ENCODE measurements at places on chromosomes 12 and 14.

- DNase-seq: peak; percentile 49
Measured at GRCh38 chr12:121536899-121537813, 43.7 kb downstream of the KDM2B start.

DNA sequence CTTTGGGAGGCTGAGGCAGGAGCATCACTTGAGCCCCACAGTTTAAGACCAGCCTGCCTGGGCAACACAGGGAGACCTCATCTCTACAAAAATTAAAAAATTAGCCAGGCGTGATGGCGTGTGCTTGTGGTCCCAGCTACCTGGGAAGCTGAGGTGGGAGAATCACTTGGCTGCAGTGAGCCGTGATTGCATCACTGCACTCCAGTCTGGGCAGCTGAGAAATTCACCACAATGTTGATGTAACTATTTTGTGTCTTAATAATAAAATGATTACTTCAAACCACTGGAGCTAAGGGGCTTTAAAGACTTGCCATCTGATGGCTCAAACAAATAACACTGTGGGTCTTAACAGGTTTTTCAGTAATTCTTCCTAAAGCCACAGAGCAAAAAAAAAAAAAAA is 10.8 kb downstream of the ERH start:
- DNase-seq: no peak

GRCh38 chr14:33432407-33433023 is 493.8 kb downstream of the NPAS3 start:
- DNase-seq: no peak

- no peak for DNase-seq
Measured at GRCh38 chr12:39830171-39830570, 210.6 kb upstream of the ABCD2 start.

DNA sequence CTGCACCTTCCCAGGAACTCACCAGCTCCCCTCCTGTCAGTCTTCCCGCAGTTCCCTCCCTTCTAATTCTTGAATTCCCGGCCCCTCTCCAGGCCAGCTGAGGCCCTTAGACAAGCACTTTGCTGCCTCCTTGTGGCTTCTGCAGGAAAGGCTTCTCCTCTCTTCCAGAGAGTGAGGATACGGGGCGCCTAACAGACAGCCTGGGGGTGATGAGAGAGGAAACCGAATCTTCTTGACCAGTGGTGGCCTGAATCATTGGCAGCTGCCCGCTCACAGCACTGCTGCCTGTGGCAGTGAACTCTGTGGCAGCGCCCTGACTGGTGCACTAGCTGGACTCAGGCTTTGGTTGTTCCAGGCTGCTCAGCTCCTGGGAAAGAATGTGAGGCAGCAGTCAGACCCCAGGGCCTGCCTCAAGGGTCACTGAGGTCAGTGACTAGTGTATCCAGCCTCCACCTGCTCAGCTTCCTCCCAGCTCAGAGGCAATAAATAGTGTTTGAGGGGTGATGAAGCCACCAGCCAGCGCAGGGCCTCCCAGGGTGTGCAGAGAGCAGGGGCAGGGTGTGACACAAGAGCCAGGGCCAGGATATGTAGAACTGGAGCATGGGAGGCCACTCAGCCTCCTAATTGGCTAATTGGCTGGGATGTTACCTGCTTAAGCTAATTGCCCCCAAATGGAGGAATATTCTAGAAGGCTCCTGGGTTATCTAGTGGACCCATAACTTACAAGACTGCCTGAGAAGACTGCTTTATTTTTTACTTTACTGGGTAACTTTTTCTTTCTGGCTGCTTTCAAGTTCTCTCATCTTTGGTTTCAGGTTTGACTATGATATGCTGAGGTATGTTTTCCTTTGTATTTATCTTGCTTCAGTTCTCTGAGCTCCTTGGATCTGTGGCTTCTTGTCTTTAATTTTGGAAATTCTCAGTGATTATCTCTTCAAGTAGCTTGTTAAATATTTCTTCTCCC is 12.9 kb upstream of the MCRS1 start:
- DNase-seq: peak; percentile 40

- peak; percentile 63 for DNase-seq
Measured at GRCh38 chr14:70821584-70822529, 12.5 kb upstream of the MAP3K9 start.

DNA sequence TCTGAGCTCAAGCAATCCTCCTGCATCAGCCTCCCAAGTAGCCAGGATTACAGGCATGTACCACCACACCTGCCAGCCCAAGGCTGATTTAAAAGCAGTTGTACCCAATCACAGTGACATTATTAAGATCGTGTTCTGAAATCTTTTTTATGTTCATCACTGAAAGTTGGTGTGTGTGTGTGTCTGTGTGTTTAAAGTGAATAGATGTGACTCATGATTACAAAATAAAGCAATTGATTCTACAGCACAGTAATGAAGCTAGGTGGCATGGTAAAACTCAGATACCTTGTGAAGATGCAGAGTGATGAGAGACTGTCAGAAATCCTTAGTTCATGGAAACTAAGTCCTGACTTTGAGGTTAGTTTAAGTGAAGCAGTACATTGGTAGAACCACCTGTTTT is 74.2 kb upstream of the ATP2B1 start:
- no peak for DNase-seq

GRCh38 chr12:53300187-53300586 is 692 bp downstream of the MYG1 start:
- peak; percentile 8 for DNase-seq

- DNase-seq: no peak
Measured at GRCh38 chr14:22547313-22547947, 41.6 kb downstream of the DAD1 start.

DNA sequence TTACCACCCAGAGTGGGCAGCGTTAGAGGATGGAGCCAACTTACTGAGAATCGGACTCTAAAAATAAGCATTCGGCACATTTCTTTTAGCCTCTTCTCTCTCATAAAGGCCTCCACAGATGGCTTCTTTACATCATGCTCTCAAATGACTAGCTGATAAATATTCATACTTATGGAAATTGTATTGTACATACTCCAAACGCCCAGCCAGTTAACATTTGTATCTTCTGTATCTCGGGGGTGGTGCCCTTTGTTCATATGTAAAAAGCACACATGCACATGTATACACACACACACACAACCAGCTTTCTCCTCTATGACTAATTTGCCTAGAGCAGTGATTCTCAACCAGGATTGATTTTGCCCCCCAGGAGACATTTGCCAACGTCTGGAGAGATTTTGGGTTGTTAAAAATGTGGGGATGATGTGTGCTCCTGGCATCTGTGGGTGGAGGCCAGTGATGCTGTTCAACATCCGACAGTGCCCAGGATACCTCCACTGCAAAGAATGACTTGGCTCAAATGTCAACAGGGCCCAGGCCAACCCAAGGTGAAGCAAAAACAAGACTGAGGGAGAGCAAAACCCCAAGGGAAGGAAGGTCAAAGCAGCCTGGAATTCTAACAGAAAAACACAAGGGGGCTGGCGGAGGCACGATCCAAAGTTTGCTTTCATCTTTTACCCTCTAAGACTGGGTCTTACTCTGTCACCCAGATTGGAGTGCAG is 15.2 kb upstream of the CDK2AP1 start:
- no peak for DNase-seq

DNA sequence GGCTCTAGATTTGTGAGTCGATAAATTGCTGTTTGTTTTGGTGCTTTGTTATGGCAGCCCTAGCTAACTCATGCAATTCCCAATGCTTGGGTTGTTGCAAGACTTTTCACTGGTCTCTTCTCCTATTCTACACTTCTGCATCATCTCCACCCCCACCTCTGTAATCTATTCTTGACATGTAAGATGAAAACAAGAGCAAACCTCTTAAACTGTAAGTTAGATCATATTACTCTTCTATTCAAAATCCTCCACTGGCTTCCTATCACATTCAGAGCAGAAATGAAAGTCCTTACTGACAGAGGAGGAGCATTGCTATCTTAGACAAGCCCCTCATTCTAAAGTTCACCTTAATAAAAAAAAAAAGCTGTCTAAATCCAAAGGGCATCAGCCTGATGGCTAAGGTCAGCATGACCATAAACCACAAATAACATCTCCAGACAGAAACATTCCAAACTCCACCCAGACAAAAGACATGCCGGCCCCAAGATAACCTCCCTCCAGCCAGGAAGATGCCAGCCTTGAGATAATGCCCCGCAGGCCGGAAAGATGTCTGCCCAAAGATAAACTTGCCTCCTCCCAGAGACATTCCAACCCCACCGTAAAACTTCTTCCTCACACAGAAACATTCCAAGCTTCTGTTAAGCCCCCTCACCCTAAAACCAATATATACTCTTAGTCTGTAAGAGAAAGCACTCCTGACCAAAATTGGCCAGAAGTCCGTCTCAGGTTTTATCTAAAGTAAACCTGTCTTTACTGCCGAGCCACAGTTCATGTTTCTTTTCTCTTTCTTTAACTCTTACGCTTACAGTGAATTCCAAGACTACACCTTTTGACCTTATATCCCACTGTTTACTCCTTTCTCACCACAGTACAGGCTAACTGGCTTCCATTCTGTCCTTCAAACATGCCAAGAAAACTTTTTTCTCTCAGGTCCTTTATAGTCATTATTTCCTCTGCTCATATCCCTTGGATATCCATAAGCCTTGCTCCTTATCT is 308.9 kb downstream of the KCNH5 start:
- no peak for DNase-seq

GRCh38 chr12:28497889-28498411 is 307.7 kb downstream of the CCDC91 start:
- DNase-seq: no peak

- no peak for DNase-seq
Measured at GRCh38 chr12:112169161-112169872, 44.0 kb downstream of the TRAFD1 start.

- no peak for DNase-seq
Measured at GRCh38 chr14:102931580-102932285, 9.3 kb downstream of the AMN start.

- DNase-seq: no peak
Measured at GRCh38 chr12:52193532-52193931, 1.7 kb upstream of the KRT80 start.

DNA sequence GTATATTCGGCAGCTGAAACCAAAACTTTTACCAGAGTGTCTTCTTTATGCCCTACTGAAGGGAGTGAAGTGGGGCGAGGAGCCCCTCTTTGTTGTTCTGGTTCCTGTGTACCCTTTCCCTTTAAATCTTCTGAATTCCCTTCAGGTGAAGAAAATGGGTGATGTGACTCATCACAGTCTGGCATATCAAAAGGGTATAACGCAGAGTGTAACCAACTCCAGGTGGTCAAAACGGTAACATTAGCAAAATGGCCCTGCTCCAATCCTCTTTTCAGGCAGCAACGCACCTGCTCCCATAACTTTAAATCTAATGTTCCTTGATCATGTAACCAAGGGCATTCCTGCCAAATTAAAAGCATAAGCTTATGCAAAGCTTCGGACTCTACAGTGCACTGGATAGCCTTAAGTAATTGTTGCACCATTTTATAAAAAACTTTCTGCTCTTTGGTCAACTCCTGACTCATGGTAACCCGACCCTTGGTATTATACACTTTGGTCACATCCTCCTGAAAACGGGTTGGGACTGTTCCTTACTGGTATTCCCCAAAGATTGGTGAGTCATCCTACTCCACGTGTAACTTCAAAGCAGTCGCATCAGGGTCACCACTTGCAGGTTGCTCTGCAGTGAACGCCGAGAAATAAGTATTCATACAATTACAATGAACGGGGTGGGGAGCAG is 83.1 kb downstream of the KCNMB4 start:
- DNase-seq: no peak

DNA sequence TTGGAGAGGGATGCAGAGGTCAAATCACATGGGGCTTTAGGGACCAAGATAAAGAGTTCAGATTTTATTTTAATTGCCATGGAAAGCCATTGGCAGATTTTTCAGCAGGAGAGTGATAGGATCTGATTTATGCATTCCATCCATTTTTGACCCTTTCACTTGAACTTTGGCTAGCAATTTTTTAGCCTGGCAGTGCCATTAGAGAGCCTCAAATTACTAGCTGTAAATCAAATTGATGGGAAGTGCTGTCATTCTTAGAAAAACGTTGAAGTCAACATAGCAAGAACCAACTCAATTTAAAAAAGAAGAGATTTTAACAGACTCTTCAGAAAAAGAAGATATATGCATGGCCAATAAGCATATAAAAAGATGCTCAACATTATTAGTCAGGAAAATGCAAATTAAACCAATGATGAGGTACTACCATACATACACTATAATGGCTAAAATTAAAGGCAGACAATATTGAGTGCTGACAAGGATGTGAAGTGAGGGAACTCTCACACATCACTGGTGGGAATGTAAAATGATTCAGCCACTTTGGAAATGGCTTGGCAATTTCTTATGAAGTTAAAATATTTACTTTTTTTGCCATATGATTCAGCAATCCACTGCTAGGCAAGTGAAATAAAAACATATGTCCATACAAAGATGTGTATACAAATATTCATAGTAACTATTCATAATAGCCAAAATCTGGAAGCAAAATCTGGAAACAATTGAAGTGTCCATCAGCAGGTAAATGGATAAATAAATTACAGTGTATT is 89.7 kb downstream of the PTCSC3 start:
- no peak for DNase-seq

DNA sequence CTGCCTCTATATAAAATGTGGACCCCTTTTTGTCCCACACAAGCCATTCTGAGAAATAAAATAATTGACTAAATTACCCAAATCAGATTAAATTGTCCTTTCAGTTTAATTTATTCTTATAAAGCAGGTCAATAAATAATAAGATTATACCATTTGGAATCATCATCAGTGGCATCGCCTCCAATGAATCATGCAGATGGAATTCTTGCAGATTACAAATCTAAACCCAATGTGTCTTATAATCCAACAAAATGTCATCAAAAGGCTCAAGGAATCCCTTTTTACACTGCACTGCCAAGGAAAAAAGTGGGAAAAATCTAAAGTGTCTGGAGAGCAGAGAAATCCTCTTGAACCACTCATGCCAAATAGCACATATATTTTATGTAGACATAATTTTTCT is 138.2 kb upstream of the TSPAN8 start:
- DNase-seq: no peak

GRCh38 chr14:89164168-89165073 is 252.6 kb downstream of the FOXN3 start:
- no peak for DNase-seq

DNA sequence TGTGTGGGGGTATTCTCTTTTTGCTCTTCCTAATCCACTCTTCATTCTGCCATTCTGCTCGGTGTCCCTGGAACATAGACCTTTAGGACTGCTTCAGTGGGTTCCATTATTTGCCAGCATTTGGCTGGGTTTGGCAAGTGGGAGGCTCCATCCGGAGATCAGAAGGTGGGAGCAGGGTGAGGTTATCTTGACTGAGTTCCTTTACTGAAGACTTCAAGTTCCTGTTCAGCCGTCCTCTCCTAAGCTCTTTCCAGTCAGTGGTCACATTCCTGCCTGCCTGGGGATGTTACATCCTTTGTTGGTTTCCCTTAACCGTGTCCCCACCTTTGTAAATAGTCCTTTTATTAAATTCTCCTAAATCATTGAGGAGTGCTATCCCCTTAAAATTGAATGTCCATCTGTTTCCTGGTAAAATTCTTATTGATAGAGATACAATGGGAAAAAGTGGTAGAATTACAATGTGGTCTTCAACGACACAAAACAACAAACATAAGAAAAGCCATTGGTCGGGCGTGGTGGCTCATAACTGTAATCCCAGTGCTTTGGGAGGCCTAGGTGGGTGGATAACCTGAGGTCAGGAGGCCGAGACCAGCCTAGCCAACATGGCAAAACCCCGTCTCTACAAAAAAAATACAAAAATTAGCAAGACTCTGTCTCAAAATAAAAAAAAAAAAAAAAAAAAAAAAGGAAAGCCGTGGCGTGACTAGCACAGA is 5.0 kb upstream of the MIA2 start:
- DNase-seq: peak; percentile 18
